ENCODE measurements at places on chromosomes 11 and 22.

- DNase-seq: no peak
Observed at GRCh38 chr22:37557321-37558001, 2.8 kb upstream of the CDC42EP1 start.

- DNase-seq: no peak
Observed at GRCh38 chr11:78720281-78720989, 145.8 kb upstream of the NARS2 start.

- DNase-seq: peak; percentile 33
Observed at GRCh38 chr11:64198511-64198910, 8.0 kb upstream of the FERMT3 start.

- DNase-seq: no peak
Observed at GRCh38 chr11:59787816-59788215, 22.8 kb downstream of the MRPL16 start.

- DNase-seq: no peak
Observed at GRCh38 chr22:33746501-33746928, 173.8 kb downstream of the LARGE1 start.

DNA sequence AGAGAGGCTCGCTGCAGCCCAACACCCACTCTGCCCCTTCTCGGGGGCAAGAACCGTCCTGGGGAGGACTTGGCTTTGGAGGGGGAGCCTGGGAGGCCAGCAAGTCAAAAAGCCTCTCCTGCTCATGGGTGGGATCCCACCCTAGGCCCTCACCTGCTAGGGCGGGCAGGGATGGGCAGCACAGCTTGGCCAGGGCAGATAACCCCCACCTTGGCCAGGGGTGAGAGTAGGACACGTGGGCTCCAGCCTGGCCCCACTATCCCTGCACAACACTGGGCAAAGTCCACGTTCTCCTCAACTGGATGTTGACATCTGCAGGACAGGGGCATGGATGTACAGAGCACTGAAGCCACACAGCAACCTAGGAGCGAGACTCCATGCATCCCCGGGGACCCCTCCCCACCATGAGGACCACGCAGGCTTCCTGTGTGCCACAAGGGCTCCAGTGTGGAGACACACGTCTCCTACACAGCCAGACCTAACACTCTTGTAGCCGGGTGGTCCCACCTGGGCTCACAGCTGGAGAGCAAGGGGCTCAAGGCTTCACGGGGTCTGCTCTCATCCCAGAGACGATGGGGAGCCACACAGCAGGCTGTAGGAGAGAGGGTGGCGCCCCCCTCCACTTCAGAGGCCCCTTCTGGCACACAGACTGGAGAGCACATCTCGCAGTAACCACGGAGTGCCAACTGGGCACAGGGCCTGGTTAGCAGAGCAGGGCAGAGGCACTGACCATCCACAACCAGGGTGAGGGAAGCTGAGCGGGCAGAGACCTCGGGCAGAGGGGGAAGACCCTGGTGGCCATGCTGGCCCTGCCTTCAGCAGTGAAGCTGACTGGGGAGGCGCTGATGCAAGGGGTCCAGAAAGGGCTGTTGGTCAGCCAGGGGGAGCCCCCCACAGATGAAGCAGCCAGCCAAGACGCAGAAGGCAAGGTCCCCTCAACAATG, 171.1 kb downstream of the CRYBB2 start:
- DNase-seq: no peak

DNA sequence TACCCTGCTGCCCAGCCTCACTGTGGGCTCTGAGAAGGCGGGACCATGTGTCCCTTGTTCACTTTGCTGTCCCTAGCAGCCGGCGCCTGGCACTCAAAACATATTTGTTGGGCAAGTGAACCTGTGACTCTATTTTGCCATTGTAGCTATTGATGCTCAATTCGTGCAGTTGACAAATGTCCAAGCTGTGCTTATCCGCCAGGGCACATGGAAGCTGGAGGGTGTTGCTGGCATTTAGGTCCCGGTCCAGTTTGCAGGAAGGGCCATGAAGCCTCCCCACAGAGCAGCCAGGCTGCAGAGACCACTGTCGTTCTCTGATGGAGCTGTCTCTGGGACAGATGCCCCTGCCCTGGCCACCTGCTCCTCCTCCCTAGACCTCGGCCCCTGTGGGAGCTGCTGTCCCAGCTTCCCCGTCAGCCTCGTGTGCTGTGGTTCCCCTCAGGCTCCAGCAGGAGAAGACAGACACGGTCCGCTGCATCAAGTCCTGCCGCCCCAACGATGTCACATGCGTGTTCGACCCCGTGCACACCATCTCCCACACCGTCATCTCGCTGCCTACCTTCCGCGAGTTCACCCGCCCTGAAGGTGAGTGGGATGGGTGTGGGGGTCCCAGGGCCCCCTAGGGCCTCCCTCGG, 71.5 kb downstream of the FBLN1 start:
- DNase-seq: no peak

DNA sequence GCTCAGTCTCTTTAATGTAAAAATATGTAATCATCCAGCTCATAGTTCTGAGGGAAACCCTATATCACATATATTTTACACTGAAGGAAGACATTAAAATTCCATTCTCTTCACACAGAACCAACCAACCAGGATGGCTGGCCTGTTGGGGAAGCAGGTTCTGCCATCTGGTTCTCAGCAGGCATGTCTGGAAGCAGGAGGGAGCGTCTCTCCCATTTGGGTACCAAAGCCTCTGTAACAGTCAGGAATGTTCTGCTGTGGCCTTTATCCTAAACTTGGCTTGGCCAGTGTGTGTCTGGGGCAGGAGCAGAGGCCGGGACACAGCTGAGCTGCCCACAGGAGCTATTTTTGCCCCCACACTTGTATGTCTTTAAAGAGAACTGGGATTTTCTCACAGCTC, 29.2 kb downstream of the SGSM3 start:
- no peak for DNase-seq

GRCh38 chr11:122666743-122667142, 11.2 kb downstream of the UBASH3B start:
- DNase-seq: no peak

DNA sequence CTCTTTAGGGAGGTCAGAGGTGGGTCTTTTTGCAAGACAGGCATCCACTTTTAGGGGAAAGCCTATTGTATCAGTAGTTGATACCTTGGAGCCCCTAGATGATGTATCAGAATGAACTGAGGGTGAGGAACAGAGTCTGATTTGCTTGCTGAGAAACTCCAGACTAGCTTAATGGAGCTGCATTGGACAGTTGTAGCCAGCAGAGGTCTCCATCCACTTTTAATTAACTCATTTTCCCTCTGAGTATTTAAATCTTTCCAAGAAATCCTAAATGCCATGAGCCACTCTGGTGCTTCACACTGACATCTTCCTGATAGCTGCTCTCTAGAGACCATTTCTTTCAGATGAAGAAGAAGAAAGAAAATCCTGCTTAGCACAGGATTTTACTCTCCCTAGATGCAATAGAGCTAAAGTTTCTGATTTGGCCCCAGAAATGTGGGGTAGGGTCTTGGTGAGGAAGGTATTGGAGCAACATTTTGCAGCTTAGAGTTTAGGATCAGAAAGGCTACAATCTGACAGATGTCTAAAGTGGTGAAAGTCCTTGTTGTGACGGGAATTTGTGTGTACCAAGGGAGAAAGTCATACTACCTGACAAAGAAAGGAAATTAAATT, 38.0 kb downstream of the EXT2 start:
- peak; percentile 24 for DNase-seq

DNA sequence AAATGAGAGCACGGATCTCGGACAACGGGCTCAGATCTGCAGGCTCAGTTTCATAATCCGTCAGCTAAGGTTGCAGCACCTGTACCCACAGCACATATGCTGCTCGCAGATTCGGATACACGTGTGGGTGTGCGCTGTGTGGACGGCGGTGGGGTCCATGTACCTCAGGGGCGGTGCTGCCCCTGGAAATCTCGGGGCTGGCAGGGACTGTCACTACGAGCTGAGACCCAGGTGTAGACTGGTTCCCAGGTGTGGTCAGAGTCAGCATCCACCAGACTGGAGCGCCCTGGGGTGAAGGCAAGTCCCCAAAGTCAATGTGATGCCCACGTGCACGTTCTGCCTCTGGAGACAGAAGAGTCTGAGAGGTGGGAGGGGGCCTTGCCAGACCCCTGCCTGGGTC, 989.3 kb downstream of the BRD1 start:
- DNase-seq: no peak

DNA sequence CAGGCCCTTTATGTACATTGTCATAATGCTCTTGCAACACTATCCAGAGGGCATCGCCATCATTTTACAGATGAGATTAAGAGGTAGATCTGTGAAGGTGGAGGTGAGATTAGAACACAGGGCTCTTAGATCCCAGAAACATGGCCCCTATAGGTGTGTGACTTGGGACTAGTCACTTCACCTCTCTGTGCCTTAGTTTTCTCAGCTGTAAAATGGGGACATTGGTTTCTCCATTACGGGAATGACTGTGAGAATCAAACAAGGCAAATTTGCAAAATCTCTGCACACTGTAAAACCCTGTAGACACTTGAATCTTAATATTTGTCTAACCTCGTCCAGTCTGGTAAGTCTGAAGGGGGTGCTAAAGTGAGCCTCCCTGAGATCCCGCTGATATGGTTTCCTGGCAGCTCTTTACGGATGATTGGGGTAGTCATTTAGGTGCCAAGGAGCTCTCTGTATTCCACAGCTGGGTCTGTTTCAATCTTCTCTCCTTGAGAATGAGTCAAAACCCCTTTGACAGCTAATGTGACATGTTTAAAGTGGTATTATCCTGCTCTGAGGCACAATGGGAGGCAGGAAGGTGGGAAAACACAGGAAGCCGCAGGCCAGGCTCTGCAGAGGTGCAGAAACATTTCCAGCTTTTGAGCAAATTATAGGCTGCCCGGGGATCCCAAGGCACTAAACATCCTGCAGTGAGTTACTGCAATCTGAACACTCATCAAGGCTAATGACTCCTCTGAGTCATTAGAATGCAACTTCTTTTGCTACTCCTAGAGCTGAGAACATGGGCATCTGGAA, 140.8 kb downstream of the CCDC81 start:
- no peak for DNase-seq

DNA sequence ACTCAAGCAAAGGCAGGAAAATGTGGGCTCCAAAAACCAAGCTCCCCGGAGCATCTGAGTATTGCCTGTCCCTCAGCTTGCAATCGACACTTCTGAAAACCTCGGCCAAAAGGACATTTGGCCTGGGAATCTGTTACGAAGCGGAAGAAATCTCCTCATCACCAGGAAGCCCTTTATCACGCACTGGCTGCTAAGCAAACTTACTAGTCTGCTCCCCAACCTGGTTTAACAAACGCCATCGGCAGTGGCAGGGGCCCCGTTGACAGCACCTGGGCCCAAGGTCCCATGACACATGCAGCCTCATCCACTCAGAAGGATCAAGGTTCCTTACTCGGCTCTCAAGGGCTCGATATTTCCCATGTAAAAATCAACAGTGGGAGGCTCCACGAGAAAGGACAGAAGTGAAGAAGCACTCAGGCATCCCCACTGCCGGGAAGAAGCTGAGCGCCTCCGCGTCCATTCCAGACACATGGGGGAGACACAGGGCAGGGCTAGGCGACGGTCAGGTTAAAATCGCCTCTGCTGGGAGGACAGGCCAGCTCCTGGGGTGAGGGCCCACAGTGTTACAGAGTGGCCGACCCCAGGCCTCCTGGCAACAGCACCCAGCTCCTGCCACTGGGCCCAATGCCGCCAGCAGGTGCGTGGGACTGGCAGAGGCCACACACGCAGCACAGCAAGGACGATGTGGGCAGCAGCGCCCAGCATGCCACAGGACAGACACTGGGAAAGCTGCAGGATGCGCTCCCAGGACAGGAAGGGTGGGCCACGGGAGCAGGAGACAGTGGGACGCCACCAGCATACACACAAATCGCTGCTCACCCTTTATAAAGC, 27.1 kb downstream of the BRD1 start:
- no peak for DNase-seq

DNA sequence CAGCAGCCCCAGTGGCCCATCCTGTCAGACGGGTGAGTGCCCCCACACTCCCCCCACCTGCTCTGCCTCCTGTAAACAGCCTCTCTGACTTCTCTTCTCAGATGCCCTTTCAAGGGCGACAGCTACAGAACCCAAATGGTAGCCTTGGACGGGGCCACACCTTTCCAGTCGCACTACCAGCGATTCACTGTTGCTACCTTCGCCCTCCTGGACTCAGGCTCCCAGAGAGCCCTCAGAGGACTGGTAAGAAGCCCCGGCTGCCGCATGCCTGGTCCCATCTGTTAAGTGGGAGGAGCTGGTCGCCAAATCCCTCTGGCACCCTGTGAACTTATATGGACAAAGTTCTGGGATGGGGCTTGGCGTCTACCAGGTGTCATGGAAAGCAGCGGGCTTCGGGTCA, 6.2 kb downstream of the ZP1 start:
- DNase-seq: no peak

DNA sequence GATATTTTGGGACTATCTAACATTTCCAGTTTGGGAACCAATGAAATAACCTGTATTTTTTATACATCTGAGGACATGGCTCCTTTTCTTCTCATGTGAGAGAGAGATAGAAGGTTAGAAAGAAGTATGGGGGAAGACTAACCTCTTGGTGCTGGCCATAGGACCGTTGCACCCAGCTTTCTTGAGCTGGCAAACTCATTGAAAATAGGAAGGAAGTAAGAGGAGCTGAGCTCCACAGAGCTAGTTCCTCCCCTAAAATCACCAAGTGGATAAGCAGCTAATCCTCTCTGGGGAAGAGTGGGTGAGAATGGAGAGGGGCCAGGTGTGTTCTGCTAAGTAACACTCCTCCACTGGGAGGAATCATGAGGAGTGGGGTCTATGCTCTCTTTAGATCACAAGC, 387.4 kb upstream of the CADM1 start:
- DNase-seq: no peak

DNA sequence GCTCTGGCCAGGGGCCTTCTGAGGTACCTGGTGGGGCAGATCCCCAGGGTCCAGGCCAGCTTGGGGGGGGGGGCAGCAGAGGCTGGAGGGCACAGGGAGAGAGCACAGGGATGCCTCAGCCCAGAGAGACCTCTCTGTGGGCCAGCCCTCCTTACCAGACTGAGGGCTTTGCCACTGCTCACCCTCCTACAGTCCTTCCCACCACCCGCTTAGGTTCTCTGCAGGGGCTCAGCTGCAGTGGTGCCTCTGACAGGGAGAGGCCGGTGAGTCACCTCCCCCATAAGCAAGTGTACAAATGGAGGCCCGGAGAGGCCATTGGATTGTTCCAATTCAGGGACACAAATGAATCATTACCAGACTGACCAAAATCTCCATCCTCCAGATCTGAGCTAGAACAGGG, 68.1 kb upstream of the LMO1 start:
- DNase-seq: peak; percentile 26

DNA sequence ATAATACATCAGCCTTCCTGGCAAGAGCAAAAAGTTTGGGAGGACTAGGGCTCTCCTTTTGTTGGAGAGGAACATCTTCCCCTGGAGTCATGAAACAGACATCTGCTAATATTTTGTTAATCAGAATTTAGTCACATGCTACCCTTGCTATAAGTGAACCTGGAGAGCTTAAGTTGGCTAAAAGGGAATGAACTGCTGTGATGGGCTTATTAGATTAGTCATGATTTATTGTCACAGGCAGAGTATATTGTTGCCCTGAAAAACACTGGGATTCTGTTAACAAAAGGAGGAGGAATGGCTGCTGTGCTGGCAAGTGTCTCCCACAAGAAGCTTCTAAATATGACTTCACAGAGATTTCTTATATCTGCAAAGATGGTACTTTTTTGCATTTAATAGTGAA, 16.0 kb downstream of the TCP11L1 start:
- no peak for DNase-seq

- DNase-seq: no peak
Observed at GRCh38 chr11:8025123-8025522, 38.0 kb downstream of the EIF3F start.

Data from suppressor macrophage treated with lipopolysaccharide for 4 hours (primary cell).